ENCODE measurements at places on chromosomes 2 and 18.

GRCh38 chr2:239127513-239127912 lies 273.3 kb downstream of the HDAC4 start:
- no peak for DNase-seq

DNA sequence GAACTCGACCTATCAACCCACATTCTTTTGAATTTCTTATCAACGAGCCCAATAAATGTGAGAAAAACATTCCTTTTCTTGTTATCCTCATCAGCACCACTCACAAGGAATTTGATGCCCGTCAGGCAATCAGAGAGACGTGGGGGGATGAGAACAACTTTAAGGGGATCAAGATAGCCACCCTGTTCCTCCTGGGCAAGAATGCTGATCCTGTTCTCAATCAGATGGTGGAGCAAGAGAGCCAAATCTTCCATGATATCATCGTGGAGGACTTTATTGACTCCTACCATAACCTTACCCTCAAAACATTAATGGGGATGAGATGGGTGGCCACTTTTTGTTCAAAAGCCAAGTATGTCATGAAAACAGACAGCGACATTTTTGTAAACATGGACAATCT lies 378.2 kb downstream of the STK39 start:
- DNase-seq, result no peak

DNA sequence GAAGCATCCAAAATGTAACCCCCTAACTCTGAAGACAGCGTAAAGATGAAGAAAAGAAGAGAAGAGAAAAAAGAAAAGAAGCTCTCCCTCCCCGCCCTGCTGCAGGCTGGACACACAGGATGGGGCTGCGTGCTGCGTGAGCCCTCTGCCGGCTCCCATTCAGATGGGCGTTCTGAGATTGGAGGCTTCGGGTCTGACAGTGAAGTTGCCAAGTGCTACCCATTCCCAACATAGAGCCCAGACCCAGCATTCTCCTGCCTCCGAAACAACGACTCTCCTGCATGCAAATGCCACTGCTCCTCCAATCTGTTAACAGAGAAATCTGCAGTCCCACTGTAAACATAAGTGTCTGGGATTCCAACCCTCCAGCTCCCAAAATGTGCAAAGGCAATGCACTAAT lies 234.9 kb downstream of the BCL11A start:
- no peak for DNase-seq

DNA sequence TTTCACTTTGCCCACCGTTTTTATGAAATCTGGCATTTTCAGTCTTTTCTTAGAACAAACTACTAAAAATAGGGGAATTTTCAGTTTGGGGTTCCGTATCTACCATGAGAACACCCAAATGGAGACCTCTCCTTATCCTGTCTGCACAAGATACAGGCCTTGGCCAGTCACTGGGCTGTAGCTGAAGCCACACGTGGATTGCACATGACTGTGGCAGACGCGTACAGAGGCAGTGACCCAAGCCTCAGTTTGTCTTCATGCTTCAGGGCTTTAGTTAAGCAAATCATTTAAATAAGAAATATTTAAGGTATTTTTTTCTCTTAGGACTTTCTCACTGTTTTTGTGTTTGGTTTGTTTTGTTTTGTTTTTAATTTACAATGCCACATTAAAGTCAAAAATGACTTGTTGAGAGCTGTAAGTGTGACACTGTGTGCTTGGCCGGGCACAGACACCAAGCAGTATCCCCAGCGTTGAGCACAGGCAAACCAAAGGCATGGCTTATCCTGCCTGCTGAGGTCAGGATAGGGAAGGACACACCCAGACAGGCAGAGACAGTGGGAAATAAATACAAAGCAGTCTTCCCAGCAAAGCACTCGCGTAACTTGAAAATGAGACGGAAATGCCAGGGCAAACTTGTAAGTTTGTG lies 53.3 kb downstream of the TRAPPC12 start:
- no peak for DNase-seq

DNA sequence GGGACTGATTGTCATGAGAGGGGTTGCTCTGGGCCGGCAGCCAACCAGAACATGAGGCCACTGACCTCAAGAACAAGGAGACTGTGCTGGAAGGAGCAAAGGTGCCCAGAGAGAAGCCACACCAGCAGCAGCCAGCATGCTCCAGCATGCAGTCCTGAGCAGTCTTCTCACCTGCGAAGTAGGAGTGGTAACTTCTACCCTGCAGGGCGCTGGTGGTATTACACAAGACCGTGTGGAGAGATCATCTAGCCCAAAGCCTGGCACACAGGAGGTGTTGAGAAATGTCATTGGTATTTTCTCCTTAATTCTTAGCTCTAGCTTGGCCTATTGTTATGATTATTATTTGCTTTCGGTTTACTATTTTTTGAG lies 132.7 kb downstream of the TSN start:
- no peak for DNase-seq

DNA sequence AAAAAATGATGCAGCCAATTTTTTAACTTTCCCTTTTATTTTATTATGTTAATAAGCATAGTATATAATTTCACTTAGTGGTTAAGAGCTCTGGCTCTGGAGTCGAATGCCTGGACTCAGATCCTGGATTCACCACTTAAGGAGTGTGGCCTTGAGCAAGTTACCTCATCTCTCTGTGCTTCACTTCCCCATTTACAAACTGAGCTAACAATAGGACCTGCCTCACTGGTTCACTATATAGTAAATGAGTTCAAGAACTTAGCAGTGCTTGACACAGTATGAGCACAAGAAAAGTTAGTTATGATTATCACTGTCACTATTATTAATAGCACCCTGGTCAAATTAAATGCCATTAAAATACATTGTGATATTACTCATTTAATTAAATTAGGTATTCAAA lies 30.6 kb downstream of the SCN3A start:
- no peak for DNase-seq

DNA sequence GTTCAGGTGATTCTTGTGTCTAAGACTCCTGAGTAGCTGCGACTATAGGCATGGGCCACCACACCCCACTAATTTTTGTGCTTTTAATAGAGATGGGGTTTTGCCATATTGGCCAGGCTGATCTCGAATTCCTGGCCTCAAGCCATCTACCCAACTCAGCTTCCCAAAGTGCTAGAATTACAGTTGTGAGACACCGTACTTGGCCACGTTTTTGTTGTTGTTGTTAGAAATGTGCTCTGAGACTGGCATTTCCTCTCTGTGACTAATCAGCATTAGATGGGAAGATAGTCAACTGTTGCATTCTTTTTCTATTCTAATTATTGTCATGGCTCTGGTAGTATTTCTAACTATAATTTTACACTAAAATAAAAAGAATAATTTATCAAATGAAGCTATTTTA lies 191.7 kb downstream of the CAMKMT start:
- no peak for DNase-seq

DNA sequence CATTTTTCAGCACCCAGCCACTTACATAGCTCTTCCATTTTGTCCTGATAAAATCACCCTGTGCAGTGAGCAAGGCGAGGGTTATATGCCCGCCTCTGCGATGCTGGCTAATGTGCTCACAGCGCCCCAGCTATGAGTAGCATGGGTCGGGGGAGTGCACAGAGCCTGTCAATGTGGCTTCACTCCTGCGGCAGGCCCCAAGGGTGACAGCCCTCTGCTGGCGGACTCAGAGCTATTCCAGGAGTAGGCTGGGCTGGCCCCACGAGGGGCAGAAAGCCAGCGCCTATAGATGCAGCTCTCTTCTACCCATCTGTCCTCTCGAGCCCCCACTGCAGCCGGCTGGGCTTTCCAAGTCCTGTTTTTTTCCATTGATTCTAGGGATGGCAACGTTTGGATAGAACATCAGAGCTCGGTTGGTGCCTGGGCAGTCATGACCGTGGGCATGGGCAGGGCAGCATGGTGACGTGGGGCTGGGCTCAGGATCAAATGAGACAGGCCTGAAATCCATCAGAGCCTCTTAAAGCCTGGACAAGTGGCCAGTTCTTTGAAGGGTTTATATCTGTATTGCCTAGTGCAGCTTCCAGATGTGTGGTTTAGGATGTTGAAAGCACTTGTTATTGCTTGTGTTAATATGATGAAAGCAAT lies 134.7 kb downstream of the MCFD2 start:
- no peak for DNase-seq

- no peak for DNase-seq
Observed at GRCh38 chr2:102540882-102541281, 67.9 kb downstream of the SLC9A4 start.

- peak; percentile 12 for DNase-seq
Observed at GRCh38 chr2:88692187-88692586, 714 bp downstream of the RPIA start.

GRCh38 chr2:80568011-80568410 lies 263.5 kb upstream of the LRRTM1 start:
- DNase-seq, result no peak

DNA sequence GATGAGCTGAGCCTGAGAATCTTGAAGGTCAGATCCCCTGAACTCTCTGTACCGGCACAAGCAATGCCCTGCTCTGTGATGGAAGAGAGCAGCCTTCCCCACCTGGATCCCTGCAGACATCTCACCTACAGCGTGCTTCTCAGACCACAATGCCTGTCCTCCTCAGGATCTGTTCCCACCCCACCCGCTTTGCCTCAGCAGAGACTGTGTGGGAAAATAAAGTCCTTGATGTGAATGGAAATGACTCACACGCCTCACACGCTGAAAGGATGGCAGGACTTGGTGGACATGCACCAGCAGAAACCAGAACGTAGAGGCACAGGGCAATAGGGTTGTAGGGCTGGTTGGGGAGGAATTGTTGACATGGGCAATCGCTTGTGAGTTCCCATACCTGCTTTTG lies 117.9 kb upstream of the POU3F3 start:
- DNase-seq, result no peak

DNA sequence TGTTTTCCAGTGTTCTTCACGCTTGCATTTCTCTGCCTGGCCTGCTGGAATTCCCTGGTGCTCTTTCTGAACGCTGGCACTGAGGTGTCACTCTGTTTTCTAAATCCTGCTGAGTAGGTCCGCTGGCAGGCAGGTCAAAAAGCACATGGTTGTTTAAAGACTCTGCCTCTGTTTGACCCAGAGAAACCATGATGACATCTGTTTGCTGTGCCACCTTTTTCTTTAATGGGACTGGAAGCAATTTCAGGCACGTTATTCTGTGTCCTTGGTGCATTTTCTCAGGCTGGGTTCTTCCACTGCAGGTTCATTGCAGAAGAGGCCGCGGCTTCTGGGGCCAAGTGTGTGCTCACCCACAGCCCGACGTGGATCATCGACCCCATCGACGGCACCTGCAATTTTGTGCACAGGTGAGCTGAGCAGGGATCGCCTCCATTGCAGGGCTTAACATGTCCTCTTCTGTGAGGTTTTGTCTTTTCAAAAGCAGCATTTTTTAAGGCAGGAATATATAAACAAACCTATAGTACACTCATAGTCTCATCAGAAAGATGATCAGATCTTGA lies 28.4 kb downstream of the IMPA2 start:
- DNase-seq, result no peak

- DNase-seq, result no peak
Observed at GRCh38 chr2:241211276-241211675, 22.8 kb downstream of the ANO7 start.

DNA sequence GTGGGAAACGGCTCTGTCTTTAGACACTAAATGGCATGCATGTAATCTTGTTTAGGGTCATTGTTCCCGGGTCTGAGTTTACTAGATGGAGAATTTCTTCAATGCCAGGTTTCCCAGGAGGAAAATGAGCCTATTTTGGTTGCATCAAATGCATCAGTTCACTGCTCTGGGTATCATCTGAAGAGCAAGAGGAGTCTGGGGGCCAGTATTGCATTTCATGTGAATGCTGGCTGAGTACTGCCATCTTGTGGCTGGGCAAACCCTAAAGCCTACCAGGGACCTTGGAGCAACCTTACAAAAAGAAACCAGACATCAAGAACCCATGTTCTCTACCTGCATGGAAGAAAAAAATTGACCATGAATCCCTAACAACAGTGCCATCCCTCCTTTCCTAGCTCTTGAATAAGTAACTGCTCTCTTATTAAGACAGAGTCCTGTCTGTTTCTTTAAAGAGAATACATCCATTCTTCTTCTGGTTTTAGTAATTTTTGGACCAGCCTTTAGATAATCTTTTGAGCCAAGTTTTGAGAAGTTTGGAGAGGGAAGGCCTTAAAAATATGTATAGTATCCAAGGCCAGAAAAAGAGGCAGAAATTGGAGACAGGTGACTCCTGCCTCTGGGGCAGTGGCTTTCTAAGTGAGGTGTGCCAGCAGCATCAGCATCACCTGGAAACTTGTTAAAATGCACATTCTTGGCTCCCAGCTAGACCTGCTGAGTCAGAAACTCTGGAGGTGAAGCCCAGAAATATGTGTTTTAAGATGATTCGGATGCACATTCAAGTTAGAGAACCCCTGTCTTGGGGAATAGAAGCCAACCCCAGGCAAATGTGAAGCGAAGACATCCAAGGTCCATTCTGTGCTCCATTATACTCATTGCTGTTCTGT lies 261.0 kb upstream of the CXCR4 start:
- DNase-seq, result peak; percentile 55

DNA sequence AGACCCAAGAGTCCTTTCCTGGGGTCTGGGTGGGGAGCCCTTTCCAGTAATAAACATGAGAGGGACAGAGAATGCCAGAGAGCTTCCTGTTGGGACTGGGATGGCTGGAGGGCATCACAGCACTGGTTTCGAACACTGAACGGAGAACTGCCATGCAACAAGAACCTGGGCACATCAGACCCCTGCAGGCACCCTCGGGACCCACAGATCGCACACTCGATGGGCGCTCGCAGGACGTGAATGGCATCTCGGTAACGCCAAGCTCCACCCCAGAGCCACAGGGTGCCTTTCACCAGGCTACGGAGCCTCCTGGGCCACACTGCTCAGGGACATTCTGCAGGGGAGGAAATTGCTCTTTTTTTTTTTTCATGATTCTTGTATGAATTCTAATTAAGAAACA lies 25.1 kb downstream of the SLC66A2 start:
- DNase-seq, result no peak

GRCh38 chr18:32383050-32383819 lies 87.4 kb downstream of the GAREM1 start:
- no peak for DNase-seq

DNA sequence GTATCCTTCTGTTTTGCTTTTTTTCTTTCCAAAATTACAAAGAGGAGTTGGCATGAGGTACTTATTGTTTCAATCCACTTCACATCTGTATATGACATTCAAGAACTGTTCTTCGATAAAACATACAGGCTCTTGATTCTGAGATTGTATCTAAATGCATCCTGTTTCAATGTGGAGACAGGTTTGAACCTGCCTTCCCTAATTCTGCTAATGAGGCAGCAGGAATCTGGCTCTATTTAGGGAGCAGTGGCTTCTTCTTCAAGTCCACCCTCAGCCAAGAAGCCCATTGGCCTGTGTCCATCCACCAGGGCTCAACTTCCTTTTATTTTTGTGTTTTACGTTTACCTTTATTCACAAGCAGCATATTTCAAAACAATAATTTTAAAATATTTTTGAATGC lies 84.8 kb upstream of the PIK3C3 start:
- no peak for DNase-seq
